Mesothelial cell of epicardium (in vitro differentiated cells): ENCODE measurements at places on chromosomes 12 and 14. TPM values are rescaled to one million over a fixed set of nuclear protein-coding genes. Genes with fewer than 3 reads are reported as not detected.

GRCh38 chr12:31991815-31992214, 32.6 kb downstream of the RESF1 start:
- H3K27me3 ChIP-seq, result no peaks in the 10 kb centered on the region
- peaks cover 29% of the 10 kb centered on the region for H3K36me3 ChIP-seq
- H3K4me1 ChIP-seq, result peaks cover 14% of the 10 kb centered on the region

- no peak overlapping the region for H3K27ac ChIP-seq
- DNase-seq, result no peak
- peaks cover 7% of the 10 kb centered on the region for H3K4me1 ChIP-seq
- H3K4me3 ChIP-seq, result no peak overlapping the region
- H3K36me3 ChIP-seq, result no peaks in the 10 kb centered on the region
- peaks cover 48% of the 10 kb centered on the region for H3K27me3 ChIP-seq
Measured at GRCh38 chr14:88194531-88194930, 128.5 kb downstream of the KCNK10 start.

DNA sequence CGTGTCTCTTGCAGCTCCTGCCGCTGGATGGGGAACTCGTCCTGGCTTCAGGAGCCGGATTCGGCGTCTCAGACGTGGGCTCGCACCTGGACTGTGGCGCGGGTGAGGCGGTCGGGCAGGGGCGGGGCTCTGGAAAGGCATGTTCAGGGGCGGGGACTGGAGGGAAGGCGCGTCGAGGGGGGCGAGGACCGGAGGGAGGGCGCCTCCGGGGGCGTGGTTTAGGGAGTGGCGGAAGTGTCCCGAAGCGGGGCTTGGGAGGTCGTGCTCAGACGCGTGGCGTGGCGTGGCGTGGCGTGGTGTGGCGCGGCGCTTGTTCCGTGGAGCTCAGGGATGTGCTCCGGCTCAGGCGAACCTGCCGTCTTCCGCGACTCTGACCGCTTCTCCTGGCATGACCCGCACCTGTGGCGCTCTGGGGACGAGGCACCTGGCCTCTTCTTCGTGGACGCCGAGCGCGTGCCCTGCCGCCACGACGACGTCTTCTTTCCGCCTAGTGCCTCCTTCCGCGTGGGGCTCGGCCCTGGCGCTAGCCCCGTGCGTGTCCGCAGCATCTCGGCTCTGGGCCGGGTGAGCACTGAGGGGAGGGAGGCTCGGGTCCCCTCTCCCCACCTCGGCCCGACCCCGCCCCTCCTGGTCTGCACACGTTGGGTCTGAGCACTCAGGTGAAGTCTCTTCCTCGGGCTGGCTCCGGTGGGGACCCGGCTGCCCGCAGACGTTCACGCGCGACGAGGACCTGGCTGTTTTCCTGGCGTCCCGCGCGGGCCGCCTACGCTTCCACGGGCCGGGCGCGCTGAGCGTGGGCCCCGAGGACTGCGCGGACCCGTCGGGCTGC, 6.2 kb downstream of the AMN start:
- peak overlapping the region; percentile 64 for H3K4me3 ChIP-seq
- peaks cover 2% of the 10 kb centered on the region for H3K4me1 ChIP-seq
- peaks cover 2% of the 10 kb centered on the region for H3K36me3 ChIP-seq
- H3K27me3 ChIP-seq, result peaks cover 44% of the 10 kb centered on the region

DNA sequence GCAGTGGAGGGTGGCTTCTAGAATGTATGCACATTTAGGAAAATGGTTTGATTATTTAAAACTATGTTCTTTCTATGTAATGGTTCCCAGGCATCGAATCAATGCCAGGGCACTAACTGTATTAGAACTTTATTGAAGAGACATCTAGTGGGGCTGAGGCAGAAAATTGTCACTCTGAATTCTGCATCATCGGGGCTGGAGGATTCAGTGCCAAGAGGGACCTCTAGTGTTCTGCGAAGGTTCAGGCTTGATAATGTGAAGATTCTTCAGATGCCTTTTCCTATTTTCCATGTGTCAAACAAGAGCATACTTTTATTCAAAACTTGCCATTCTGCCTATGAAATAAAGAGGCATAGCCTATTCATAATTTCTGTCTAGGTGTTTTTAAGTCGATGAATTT, 146.3 kb downstream of the CAND1 start:
- H3K36me3 ChIP-seq, result no peaks in the 10 kb centered on the region
- peaks cover 37% of the 10 kb centered on the region for H3K4me1 ChIP-seq
- H3K27me3 ChIP-seq, result no peaks in the 10 kb centered on the region
- H3K27ac ChIP-seq, result no peak overlapping the region

GRCh38 chr14:90248594-90248993, 7.8 kb upstream of the PSMC1 start:
- H3K27ac ChIP-seq, result no peak overlapping the region
- no peaks in the 10 kb centered on the region for H3K36me3 ChIP-seq
- DNase-seq, result no peak
- peaks cover 20% of the 10 kb centered on the region for H3K27me3 ChIP-seq
- H3K4me3 ChIP-seq, result no peak overlapping the region
- no peaks in the 10 kb centered on the region for H3K4me1 ChIP-seq

DNA sequence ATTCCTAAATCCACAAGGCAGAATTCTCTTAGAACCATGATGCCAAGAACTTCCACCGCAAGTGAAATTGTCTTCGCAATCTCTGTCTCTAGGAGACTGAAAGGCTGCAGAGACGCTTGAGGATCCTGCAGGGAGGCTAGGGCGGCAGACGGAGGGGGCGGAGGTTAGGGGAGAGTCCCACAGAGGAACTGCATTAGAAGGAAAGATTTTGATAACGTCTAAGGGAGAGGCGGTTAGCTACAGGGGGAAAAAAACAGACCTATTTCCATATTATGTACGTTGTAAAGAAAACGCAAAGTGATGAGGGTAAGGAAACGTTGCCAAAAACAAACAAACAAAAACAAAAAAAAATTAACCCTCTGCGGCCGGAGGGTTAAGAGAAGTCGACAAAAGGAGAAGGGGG, 595 bp downstream of the KLHL28 start:
- DNase-seq, result peak; percentile 63
- peaks cover 2% of the 10 kb centered on the region for H3K36me3 ChIP-seq

DNA sequence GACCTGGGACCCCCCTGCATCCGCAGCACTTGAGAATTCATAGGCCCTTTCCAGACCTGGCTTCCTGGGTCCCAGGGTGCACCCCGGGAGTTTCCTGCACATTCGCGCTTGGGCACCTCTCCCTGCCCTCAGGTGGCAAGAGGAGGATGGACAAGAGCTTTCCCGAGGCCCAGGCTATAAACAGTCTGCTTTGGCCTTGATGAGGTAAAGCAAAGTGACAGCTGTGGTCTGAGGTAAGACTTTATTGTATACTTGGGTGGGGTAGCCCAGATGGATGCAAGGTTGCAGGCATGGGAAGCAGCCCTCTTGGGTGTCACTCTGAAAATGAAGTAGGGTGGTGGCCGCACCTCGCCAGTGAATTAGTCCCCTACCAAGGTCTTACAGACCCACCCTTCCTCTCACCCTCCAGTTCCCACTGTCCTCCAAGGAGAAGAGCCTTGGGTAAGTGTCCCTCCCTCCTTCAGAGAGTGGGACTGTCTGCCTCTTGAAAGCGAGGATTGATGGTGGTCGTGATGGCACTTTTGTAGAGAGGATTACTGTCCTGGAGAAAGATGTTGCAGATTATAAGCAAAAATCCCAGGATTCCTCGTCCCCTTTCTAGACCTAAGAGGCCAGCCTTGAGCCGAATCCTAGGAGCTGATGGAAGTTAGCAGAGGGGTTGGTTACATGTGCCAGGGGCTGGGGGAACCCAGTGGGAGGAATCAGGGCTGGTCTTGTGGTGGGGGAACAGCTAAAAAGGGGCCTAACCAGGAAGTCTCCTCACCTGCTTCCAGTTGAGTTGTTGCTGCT, 10.6 kb upstream of the CSAD start:
- peaks cover 4% of the 10 kb centered on the region for H3K4me1 ChIP-seq
- H3K27me3 ChIP-seq, result peaks cover 11% of the 10 kb centered on the region
- peaks cover 15% of the 10 kb centered on the region for H3K36me3 ChIP-seq
- DNase-seq, result no peak
- no peak overlapping the region for H3K27ac ChIP-seq
- no peak overlapping the region for H3K4me3 ChIP-seq

DNA sequence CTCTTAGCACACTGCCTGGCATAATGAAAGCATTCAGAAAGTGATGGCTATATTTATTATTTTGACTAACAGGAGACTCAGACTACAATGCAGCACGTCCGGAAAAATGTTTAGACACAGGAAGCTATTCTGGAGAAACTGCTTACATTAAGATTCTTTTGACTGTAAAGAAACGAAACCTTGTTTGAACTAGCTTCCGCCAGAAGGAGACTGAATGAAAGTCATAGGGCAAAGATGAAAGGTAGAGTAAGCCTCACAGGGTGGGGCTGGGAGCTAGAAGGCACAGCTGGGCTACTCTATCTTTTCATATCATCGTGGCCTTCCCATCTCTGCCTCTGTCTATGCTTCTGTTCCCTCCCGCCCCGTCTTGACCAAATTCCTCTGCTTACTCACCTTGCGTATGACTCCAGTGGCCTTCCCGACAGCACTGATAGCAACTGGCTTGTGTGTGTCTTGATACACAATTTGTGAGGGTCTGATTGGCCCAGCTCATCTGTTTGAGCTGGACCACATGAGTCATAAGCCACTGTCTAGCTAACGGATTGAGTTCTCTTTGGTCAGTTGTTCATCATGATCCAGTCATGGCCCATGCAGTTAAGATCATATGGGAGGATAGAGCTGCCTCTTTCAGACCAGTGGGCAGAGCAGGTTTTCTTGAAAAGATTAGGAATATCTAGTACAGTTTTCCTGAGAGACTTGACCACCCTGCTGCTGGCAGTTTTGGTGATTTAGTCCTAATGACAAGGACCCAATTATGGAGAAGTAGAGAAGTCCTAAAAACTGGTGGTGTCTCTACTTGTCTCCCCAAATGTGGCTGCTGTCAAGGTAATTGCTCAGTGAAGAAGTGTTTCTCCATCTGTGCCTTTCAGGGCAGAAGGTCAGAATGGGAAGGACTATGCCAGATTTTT, 151.5 kb upstream of the SLC38A2 start:
- no peak overlapping the region for H3K4me3 ChIP-seq
- H3K27me3 ChIP-seq, result no peaks in the 10 kb centered on the region
- peak overlapping the region; percentile 90 for H3K27ac ChIP-seq
- DNase-seq, result no peak
- H3K4me1 ChIP-seq, result peaks cover 43% of the 10 kb centered on the region

DNA sequence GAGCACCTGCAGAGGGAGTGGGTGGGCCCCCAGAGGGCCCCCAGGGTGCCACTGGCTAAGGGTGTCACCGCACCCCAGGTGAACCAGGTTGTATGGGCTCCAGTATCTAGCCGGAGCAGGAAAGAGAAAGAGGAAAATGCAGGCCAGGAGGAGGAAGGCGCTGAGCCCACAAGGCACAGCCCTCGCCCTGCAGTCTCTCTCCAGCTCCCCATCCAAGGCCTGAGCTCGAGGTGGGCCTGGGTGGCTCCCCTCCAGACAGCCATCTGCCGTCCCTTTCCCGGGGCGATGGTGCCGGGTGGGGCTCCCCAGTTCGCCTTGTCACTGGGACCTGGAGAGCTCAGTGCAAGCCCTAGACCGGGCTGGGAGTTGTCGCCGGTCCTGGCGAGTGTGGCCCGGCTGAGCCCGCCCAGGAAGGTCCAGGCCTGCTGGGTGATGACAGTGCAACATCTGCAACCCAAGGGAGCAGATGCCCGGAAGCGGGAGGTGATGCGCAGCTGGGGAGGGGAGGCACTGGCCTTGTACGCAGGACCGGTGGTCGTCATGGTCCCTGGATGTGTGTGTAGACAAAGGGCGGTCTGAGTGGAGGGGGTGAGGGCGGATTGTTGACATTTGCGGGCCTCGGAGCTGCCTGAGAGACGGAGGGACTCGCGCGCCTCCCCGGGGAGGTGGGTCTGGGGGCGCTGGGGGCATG, 716 bp downstream of the TMEM179 start:
- no peak overlapping the region for H3K27ac ChIP-seq
- H3K4me3 ChIP-seq, result peak overlapping the region; percentile 64
- peaks cover 78% of the 10 kb centered on the region for H3K27me3 ChIP-seq
- H3K4me1 ChIP-seq, result peaks cover 5% of the 10 kb centered on the region

DNA sequence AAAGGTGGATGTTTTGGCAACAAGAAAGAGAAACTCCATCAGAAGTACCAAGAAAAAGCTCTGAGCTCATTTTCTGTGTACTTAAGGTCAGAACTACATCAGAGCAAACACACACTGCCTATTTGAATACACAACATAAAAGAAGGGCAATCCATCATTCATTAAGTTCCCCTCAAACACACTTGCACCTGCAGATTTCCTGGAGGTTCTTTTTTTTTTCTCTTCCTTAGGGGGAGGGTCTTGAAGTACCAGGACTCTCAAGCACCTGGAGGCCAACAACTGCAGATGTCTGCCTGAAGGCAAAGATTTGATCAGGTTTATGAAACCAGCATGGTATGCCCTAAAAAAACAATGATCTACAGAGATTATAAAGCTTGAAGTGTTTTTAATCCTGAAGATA, 26.1 kb upstream of the PTHLH start:
- H3K27me3 ChIP-seq, result no peaks in the 10 kb centered on the region
- H3K4me3 ChIP-seq, result no peak overlapping the region
- H3K4me1 ChIP-seq, result peaks cover 2% of the 10 kb centered on the region
- DNase-seq, result no peak
- no peak overlapping the region for H3K27ac ChIP-seq

GRCh38 chr14:65255029-65255545, 152.8 kb upstream of the MAX start:
- no peaks in the 10 kb centered on the region for H3K27me3 ChIP-seq
- DNase-seq, result no peak
- peaks cover 1% of the 10 kb centered on the region for H3K36me3 ChIP-seq
- peak overlapping the region; percentile 94 for H3K27ac ChIP-seq

Gene MYH6
- not detected in 3 replicates for total RNA-seq

Gene CCDC197
- total RNA-seq, result not detected in 3 replicates

Gene CLEC9A
- not detected in 3 replicates for total RNA-seq

Gene SIX1
- total RNA-seq, result 0.16 to 0.47 TPM (median 0.24 TPM) in 3 replicates

Gene ASB2
- total RNA-seq, result 1.2 to 1.9 TPM (median 1.5 TPM) in 3 replicates

Gene LMNTD1
- 0.54 TPM in 1 of 3 replicates, not detected in the others for total RNA-seq

Gene OR11H6
- not detected in 3 replicates for total RNA-seq

Gene PLCZ1
- total RNA-seq, result not detected in 3 replicates

Gene KRT3
- total RNA-seq, result 0.50 to 0.78 TPM (median 0.75 TPM) in 3 replicates

Gene KRT72
- total RNA-seq, result not detected in 3 replicates

Gene GLS2
- total RNA-seq, result 2.2 to 2.9 TPM (median 2.9 TPM) in 3 replicates

Gene KCTD10
- total RNA-seq, result 54.0 to 56.2 TPM (median 54.8 TPM) in 3 replicates

Gene FAM186B
- 0.29 to 0.50 TPM (median 0.40 TPM) in 3 replicates for total RNA-seq

Gene COX8C
- 0.73 to 1.2 TPM in 2 of 3 replicates, not detected in the other for total RNA-seq

Gene NR1H4
- total RNA-seq, result 0.81 to 1.9 TPM (median 1.4 TPM) in 3 replicates
